ENCODE measurements at places on chromosomes 4 and X.

- peak; percentile 69 for DNase-seq
Measured at GRCh38 chr4:143335979-143336780, 496 bp upstream of the GAB1 start.

DNA sequence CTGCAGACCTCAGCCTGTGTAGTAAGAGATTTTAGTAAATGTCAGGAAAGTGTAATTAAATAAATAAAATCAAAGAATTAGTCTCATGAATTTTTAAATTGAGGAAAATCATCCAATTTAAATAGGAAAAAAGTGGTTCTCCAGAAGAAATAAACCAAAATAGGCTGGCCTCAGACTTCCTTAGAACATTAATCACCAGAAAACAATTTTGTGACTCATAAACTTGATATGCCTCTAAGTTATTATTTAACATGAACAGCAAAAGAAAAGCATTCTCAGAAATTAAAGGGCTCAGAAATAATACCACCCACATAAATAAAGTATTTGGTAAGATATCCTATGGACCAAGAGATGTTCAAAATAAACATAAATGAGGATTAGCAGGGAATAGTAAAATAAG is 14.3 kb downstream of the FAM47B start:
- no peak for DNase-seq

- DNase-seq = no peak
Measured at GRCh38 chrX:146396409-146396808, 413.2 kb upstream of the CXorf51B start.

- DNase-seq = no peak
Measured at GRCh38 chrX:4179031-4179430, 465.6 kb upstream of the PRKX start.

- no peak for DNase-seq
Measured at GRCh38 chr4:182015893-182016292, 227.3 kb upstream of the TENM3 start.

DNA sequence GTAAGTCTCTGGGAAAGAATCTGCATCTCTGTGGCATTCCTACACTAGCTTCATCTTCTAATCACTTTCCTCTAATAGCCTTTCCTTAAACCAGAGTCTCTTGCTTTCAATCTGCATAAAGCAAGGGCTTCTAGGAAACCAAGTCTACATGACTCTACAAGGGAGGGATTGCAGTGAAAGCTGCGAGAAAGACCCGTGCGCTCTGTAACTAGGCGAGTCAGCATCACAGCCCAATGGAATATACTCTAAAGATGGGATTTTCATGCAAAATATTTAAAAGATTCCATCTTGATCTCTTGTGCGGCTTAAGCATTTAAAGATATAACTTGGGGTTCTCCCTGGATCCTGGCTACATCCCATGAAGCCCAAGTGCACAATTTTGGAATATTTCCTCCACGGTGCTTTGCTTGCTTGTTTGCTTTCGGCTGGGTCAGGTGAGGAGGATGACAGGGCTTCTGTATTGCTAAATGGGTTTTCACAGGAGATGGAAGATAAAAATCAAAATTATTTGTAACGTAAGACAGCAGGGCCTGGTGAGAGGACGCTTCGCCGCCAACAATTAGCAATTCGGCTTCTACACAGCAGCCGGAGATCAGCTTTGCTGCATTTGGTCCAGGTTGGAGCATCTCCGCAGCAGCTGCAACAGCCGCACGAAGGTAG is 687 bp upstream of the GRIA2 start:
- DNase-seq = no peak

- no peak for DNase-seq
Measured at GRCh38 chrX:123923211-123923610, 38.3 kb upstream of the STAG2 start.

GRCh38 chr4:174210354-174210753 is 73.1 kb downstream of the FBXO8 start:
- no peak for DNase-seq

DNA sequence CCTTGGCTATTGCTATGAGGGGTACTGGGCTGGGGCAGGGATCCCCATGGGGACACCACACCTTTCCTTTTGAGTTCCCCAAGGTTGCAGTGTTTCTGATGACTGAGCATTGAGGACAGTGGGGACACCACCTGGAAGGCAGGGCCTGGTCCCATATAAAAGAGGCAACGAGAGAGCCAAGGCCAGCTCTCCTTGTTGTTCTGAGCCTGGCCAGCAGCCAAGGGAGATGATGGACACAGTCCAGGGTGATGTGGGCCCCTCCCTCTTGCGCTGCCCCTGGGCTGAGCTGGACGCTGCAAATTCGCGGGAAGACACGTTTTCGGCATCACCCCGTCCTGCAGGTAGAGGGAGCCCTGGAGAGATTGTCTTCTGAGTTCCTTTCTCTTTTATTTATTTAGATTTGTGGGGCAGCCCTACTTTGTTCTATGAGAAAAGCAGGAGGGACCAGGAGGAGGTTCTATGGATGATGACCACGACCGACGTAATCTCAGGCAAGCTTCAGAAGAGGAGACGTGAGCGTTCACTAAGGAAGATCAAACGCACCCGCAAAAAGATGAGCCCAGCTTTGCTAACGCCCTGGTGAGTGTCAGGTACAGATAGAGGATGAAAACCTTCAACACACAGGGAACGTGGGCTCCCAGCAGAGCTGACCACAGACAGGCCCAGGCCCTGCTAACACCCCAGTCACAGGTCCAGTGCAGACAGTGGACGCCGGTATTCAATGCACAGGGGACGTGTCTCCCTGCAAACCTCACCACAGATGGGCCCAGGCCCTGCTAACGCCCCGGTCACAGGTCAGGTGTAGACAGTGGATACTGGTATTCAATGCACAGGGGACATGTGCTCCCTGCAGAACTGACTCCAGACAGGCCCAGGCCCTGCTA is 97.4 kb downstream of the SHOX start:
- no peak for DNase-seq

- DNase-seq = no peak
Measured at GRCh38 chr4:7397206-7398103, 37.3 kb downstream of the PSAPL1 start.

DNA sequence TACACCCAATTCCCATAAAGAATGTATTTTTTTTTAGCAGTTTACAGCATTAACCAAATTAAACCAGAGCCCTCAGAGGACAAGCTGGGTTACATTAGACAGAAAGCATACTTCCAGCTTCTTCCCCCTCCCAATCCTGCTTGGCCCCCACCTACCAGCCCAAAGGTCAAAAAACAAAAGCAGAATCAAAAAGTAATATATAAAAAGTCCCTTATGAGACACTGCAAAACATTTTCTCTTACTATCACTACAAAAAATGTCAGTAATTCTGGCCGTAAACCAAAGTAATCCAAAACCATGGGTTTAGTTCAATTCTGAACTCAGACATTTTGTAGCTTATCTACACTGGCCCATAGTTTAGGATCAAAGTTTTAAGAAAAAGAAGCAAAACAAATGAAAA is 38.0 kb downstream of the APBB2 start:
- DNase-seq = no peak
